IMR-90 (cell line): ENCODE measurements at places on chromosomes 1 and 21.

DNA sequence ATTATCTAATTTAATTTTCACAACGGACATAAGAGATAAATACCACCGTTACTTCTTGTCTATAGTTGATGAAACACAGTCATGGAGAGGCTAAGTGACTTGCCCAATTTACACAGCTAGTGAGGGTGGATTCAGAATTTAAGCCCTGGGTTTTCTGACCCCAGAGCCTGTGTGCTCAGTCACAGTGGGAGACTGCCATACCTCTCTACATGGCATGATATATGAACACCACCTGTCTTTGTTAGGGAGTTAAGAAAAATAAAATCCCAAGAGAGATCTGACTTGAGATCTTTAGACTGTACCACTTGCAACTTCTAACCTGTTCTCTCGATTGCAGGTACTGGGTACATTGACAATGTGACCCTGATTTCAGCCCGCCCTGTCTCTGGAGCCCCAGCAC lies 40.3 kb downstream of the LAMC2 start:
- no peak overlapping the region for H3K4me3 ChIP-seq
- H3K4me1 ChIP-seq, result peaks cover 2% of the 10 kb centered on the region; the same call in 1 of the 2 replicates
- no peak overlapping the region for H3K27ac ChIP-seq
- H3K36me3 ChIP-seq, result no peaks in the 10 kb centered on the region

DNA sequence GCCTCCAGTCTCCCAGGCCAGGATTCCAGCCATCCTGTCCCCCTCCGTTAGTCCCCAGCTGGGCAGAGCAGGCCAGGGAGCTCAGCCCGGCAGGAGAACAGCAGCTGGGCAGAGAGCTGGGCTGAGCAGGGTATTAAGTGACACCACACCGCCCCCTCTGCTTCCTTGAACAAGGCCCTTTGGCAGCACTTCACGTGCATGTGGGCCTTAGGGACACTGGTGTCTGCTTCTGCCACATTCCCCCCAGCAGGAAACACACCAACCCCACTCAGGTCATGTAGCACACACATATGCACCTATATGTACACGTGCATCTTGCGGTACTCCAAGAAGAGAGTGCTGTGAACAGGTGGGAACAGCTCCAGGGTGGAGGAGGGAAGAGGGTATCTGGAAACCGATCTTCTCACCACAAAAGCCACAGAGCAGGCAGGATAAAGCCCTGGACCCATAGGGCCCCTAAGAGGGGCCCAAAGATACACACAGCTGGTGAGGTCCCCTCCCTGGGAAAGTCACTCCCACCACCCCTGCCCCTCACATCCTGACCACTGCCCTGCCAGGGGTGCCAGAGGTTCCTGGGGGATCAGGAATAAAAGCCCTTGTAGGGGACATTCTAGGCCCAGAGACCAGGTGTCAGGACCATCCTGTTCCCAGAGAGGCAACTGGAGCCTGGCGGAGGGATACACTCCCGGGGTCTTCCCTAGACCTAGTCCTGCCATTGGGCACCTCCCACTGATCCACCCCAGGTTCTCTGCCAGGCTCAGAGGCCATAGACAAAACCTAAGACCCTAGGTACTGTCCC lies 4.5 kb downstream of the EPHA2 start:
- DNase-seq, result peak; percentile 63
- H3K4me3 ChIP-seq, result no peak overlapping the region
- peaks cover 47% of the 10 kb centered on the region for H3K4me1 ChIP-seq
- peaks cover 41% of the 10 kb centered on the region for H3K36me3 ChIP-seq
- peak overlapping the region; percentile 96 for H3K27ac ChIP-seq
- no peaks in the 10 kb centered on the region for H3K27me3 ChIP-seq

GRCh38 chr21:38439957-38440356 lies 58.3 kb downstream of the ERG start:
- no peak overlapping the region for H3K4me3 ChIP-seq
- no peak for DNase-seq
- no peak overlapping the region for H3K27ac ChIP-seq
- H3K36me3 ChIP-seq, result no peaks in the 10 kb centered on the region
- peaks cover 2% of the 10 kb centered on the region; the same call in 1 of the 2 replicates for H3K27me3 ChIP-seq

- H3K36me3 ChIP-seq, result no peaks in the 10 kb centered on the region
- DNase-seq, result no peak
- H3K4me1 ChIP-seq, result no peaks in the 10 kb centered on the region
- H3K27me3 ChIP-seq, result no peaks in the 10 kb centered on the region
- H3K27ac ChIP-seq, result no peak overlapping the region
- no peak overlapping the region for H3K4me3 ChIP-seq
Measured at GRCh38 chr1:193448682-193449461, 262.5 kb upstream of the B3GALT2 start.

GRCh38 chr1:6343506-6344405 lies 49.8 kb downstream of the ACOT7 start:
- peak; percentile 72 for DNase-seq
- H3K27me3 ChIP-seq, result no peaks in the 10 kb centered on the region
- H3K36me3 ChIP-seq, result peaks cover 4% of the 10 kb centered on the region
- no peak overlapping the region for H3K27ac ChIP-seq
- no peaks in the 10 kb centered on the region; the same call in 1 of the 2 replicates for H3K4me1 ChIP-seq
- H3K4me3 ChIP-seq, result no peak overlapping the region

GRCh38 chr1:58596631-58597052 lies 19.6 kb upstream of the TACSTD2 start:
- peaks cover 2% of the 10 kb centered on the region; the same call in 1 of the 2 replicates for H3K4me1 ChIP-seq
- peaks cover 11% of the 10 kb centered on the region for H3K27me3 ChIP-seq
- no peak overlapping the region for H3K27ac ChIP-seq

DNA sequence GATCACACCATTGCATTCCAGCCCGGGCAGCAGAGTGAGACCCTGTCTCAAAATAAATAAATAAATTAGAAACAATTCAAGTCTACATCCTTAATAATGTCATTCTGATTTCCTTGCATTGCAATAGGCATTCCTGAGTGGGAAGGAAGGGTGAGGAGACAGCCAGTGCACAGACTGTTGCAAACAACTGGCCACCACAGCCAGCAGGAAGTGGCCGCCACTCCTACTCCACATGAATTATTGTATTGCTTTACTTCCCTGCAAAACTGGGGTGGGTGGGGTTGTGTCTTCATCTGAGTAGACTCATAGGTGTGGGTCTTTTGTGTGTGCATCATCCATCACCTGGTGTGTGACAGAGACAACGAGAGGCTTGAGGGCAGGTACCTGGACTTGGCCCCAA lies 60.1 kb downstream of the OPTC start:
- H3K4me3 ChIP-seq, result no peak overlapping the region
- no peak overlapping the region for H3K27ac ChIP-seq
- H3K27me3 ChIP-seq, result no peaks in the 10 kb centered on the region
- no peak for DNase-seq
- peaks cover 32% of the 10 kb centered on the region for H3K4me1 ChIP-seq
- H3K36me3 ChIP-seq, result no peaks in the 10 kb centered on the region

DNA sequence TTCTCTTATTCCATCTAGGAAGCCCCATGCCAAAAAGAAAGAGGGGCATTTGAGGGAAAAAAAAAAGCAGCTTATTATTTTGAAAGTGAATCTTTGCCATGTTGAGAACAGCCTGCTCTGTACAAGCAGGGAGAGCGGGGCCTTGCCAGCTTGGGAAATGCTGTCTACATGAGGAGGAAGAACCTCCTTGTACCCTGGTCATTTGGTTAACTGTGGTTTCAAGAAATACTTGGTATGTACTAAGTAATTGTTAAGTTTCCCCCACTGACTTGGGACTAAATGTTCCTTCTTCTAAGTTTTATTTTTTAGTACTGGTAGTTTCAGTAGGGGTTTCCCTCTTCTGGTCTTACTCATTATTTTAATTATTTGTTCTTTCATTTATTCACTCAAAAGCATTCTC lies 144.1 kb upstream of the HOOK1 start:
- no peak overlapping the region for H3K4me3 ChIP-seq
- H3K4me1 ChIP-seq, result peaks cover 4% of the 10 kb centered on the region
- H3K27me3 ChIP-seq, result no peaks in the 10 kb centered on the region

GRCh38 chr1:185375583-185375982 lies 58.5 kb upstream of the IVNS1ABP start:
- H3K27me3 ChIP-seq, result no peaks in the 10 kb centered on the region
- peaks cover 8% of the 10 kb centered on the region; the same call in 1 of the 2 replicates for H3K4me1 ChIP-seq
- no peak for DNase-seq
- H3K36me3 ChIP-seq, result no peaks in the 10 kb centered on the region

DNA sequence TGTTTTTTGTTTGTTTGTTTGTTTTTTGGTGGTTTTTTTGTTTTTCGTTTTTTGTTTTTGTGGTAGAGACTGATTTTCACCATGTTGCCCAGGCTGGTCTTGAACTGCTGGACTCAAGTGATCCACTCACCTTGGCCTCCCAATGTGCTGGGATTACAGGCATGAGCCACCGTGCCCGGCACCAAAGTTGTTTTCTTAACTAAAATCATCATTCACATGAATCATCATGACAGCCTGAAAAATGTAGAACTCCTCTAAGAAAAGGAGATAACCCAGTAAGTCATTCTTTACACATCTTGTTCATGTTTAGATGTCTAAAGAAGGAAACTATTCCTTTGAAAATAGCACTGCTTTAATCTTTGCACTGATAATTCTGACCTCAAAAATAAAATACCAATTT lies 37.5 kb downstream of the DISP1 start:
- H3K4me3 ChIP-seq, result no peak overlapping the region
- H3K27ac ChIP-seq, result no peak overlapping the region
- H3K27me3 ChIP-seq, result no peaks in the 10 kb centered on the region
- DNase-seq, result peak; percentile 62
- H3K4me1 ChIP-seq, result no peaks in the 10 kb centered on the region

GRCh38 chr1:157113106-157113505 lies 13.5 kb upstream of the ETV3L start:
- H3K4me1 ChIP-seq, result no peaks in the 10 kb centered on the region
- H3K36me3 ChIP-seq, result no peaks in the 10 kb centered on the region
- no peak overlapping the region for H3K4me3 ChIP-seq
- H3K27ac ChIP-seq, result no peak overlapping the region
- H3K27me3 ChIP-seq, result peaks cover 16% of the 10 kb centered on the region
- no peak for DNase-seq

DNA sequence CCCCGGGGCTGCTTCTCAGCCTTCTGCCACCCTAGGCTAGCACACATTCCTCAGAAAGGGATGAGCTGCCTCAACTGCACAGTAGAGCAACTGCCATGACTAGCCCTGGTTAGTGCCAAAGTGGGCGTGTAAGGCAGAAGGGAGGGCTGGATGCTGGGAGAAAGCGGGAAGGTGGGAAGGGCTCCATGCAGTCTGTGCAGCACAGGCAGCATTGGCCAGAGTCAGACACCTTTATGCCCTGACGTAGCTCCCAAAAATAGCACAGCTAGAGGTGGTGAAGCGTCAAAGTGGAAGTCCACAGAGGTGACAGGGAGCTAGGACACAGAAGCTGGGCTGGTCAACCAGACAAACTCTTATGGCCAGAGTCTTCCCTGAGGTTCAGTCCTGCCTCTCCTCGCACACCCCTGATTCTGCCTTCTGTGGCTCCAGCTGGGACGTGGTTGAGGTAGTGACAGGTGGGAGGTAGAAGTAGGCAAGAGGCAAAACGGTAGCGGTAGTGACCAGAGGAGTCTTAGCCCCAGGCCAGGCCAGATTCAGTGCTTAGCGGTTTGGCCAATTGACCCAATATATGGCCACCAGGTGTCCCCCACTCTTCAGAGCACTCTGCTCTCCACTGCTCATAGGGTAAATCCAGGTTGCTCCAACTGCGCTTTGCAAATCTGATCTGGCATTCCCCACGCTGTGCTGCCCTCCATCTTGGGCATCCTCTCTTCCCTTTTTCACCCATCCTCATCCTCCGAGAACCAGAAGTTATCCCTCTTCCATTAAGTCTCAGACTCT lies 45.6 kb downstream of the DDX20 start:
- H3K27me3 ChIP-seq, result peaks cover 31% of the 10 kb centered on the region
- H3K4me1 ChIP-seq, result no peaks in the 10 kb centered on the region
- H3K4me3 ChIP-seq, result no peak overlapping the region
- no peaks in the 10 kb centered on the region for H3K36me3 ChIP-seq
- DNase-seq, result no peak

- H3K36me3 ChIP-seq, result no peaks in the 10 kb centered on the region
- DNase-seq, result no peak
- no peaks in the 10 kb centered on the region for H3K4me1 ChIP-seq
- H3K27me3 ChIP-seq, result no peaks in the 10 kb centered on the region
- H3K4me3 ChIP-seq, result no peak overlapping the region
Measured at GRCh38 chr1:158806916-158807536, 24.1 kb upstream of the MNDA start.

- H3K27me3 ChIP-seq, result 0 out of 2 replicates have a peak, but pooled peaks cover 2% of the 10 kb centered on the region
- H3K4me1 ChIP-seq, result peaks cover 3% of the 10 kb centered on the region; the same call in 1 of the 2 replicates
- H3K4me3 ChIP-seq, result no peak overlapping the region
Measured at GRCh38 chr1:168138134-168138533, 1.4 kb upstream of the GPR161 start.

- no peaks in the 10 kb centered on the region for H3K4me1 ChIP-seq
- H3K36me3 ChIP-seq, result no peaks in the 10 kb centered on the region
- no peak overlapping the region for H3K4me3 ChIP-seq
- DNase-seq, result no peak
Measured at GRCh38 chr1:160724465-160725242, 13.0 kb upstream of the CD48 start.

DNA sequence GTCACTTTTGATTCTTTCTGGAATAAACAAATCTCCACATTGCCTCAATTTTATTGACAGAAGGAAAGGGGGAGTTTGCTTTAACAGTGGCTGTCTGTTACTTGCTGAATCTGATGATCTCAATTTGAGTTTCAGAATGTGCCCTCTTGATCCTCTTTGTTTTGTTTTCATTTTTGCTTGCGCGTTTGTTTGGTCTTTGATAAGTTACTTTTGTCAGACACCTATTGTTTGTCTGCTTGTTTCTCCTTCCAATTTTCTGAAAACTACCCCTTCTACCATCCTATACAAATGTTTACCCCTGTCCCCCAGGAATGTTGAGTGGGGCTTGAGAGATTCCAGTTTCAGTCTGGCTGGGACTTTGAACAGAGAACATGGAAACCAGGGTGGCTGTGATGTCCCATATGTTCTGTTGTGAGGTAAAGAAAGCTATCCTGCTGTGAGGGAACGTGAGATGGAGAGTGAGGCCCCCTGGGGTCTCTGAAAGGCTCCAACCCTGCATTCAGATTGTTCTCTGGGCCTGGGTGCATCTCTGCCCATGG lies 11.8 kb upstream of the XCL2 start:
- H3K36me3 ChIP-seq, result no peaks in the 10 kb centered on the region
- no peak for DNase-seq
- H3K27me3 ChIP-seq, result no peaks in the 10 kb centered on the region
- no peak overlapping the region for H3K4me3 ChIP-seq
- H3K27ac ChIP-seq, result no peak overlapping the region

- H3K4me1 ChIP-seq, result no peaks in the 10 kb centered on the region
- H3K36me3 ChIP-seq, result no peaks in the 10 kb centered on the region
- no peak for DNase-seq
- no peaks in the 10 kb centered on the region for H3K27me3 ChIP-seq
- H3K27ac ChIP-seq, result no peak overlapping the region
- no peak overlapping the region for H3K4me3 ChIP-seq
Measured at GRCh38 chr1:116994411-116994810, 7.1 kb upstream of the CD101 start.
